ENCODE measurements at places on chromosomes 5 and 9.

DNA sequence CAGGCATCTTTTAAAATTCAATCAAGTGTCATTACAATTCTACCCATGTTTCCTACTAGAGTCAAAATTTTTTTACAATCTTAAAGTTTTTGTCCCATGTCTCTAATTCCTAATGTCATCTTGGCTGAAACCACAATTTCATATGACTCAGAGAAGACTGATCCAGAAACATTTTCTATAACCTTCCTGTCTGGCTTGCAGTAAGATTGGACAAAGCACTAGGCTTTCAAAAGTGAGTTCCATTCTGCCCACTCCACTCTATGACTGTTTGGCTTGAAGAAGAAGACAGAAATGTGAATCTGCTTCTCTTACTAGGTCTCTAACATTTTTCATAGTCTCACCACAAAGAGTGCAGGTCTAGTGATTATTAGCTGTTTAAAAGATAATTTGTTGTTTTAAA is 88.8 kb downstream of the NR3C1 start:
- DNase-seq = no peak

DNA sequence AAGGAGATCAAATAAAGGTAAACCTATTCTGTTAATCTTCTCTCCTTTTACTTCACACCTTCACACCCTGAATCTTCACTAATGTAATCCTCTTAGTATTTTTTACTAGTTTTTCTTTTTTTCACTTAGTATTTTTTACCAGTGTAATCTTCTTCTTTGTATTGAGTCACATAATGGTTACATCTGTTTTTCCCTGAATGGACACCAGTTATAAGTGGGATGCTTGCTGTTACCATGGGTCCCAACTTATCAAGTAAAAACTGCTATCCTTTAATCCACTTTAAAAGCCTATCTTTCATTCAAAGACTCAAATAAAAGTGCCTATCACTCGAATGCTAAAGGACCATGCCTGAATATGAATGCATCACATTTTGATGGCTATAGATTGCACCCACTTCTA is 15.1 kb downstream of the ZFAND5 start:
- DNase-seq = no peak

DNA sequence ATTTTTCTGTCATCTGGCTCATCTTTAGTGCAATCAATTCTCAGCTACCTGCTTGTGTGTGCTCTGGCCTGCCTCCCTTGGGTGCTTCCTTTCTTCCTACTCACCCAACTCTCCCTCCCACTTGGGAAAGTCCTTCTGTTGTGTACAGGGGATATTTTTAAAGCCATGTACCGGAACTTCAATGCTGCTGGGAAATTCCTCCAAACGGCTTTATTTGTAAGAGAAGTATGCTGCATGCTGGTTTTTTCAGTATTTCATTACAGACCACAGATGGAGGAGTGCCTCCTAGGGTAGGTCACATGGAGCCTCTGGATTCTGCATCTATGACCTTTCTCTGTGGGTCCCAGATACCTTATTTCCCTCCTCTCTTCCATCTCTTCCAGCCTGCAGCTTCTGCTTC is 5.4 kb upstream of the HMHB1 start:
- DNase-seq = no peak

GRCh38 chr9:132411091-132411508 is 1.1 kb downstream of the CFAP77 start:
- DNase-seq = peak; percentile 36

DNA sequence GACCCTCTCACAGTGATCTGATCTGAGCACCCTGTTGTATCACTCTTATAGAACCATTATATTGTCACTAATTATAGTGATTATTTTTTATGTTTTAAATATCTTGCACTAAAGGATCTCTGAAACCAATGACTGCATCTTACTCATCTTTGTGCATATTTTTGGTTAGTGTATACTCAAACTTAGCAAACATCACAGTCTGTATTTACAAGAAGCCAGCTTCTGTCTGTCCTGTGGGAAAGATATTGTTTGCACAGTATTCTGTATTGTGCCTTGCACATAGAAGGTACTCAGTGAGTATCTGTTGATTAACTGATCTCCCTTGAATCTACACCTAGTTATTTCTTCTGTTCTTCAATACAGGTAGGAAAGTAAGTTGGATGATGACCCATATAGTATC is 131.5 kb downstream of the PAM start:
- no peak for DNase-seq

GRCh38 chr5:1749346-1750124 is 50.1 kb downstream of the MRPL36 start:
- DNase-seq = no peak

- no peak for DNase-seq
Observed at GRCh38 chr9:124507880-124508423, 753 bp upstream of the NR5A1 start.

DNA sequence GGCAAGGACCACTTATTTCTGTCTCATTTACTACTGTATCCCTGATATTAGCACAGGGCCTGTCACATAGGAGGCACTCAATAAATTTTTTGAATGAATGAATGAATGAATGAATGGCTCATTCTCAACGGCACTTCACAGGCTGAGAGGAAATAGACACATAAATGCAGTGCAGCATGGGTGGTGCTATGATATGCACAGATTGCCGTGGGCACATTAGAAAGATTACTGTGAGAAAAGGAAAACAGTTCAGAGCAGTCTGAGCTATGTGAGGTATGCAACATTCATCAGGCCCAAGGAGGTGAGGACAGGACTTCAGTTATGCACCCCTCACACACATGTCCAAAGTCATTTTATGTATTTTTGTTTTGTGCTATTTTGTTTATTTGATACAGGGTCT is 6.4 kb upstream of the NOL6 start:
- DNase-seq = no peak

DNA sequence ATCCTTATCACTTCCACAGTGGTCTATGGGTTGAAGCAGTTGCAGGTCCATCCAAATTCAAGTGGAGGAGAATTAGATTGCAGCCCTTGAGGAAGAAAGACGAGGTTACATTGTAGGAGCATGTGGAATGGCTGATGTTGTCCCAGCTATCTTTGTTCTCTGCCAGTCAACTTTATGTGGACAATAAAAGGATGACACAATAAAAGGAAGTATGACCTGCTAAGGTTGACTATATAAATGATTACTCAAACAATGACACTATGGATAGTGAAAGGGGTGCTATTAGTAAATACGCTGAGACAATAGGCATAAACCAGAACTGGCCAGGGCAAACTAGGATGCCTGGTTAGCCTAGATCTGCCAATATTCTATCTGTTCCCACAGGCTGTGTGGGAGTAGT is 12.8 kb upstream of the ZNF618 start:
- no peak for DNase-seq

GRCh38 chr5:142641711-142642110 is 44.2 kb downstream of the FGF1 start:
- DNase-seq = no peak

DNA sequence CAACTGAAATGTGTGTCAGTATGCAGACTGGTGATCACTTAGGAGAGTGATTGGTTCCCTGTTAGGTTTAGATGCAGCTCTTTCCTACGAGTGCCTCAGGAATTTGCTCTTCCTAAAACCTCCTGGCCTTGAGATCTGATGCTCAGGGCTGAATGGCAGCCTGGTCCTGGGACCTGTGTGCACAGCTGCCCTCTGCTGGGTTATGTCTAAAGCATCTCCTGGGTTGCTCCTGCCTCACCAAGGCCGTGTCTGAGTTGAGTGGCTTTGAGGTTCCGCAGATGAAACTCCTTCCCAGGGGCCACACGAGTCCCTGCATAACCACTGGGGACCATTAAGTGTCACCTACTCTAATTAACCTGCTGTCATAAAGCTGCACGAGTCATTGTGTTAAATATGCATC is 59.5 kb downstream of the MVB12B start:
- DNase-seq = no peak

DNA sequence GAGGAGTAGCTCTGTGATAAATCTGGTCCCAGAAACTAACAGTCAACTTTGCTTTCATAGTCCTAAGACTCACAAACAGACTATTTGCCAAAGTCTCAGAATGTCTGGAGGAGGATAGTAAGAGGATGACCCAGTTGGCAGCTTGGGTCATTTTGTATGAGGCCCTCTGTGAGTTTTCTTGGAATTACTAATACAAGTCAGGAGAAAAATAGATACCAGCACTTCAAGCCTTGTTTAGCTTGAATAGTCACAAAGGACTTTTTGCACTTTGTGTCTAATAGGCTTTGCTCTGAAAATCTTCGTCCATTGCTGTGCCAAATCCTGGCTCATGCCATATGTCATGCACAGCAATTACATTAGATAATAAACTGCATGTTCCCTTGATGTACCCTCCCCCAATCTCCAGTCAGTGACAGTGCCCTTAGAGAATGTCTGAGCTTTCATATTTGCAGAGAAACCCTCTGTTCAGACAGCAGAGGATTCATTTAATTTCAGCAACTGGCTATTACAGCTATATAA is 612.8 kb downstream of the CSNK1G3 start:
- no peak for DNase-seq

GRCh38 chr5:15669826-15670225 is 169.8 kb downstream of the FBXL7 start:
- no peak for DNase-seq

GRCh38 chr5:170246126-170246870 is 13.5 kb downstream of the C5orf58 start:
- DNase-seq = no peak

DNA sequence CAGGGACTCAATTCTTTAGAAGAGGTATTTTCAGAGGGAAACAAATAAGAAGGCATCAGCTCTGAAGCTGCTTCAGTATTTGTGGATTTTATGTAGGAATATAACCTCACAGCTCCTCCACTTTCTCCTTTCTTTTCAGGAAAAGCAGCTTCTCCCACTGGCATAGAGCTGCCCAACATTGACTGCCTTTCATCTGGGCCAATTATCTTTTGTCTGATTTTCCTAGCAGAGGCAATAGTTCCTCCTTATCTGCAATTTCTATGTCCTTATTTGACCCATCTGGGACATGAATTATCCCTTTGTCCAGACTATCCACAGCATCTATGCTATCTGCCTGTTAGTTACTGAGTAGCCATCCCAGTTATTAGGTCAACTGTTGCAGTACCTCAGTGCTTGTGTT is 1671.2 kb upstream of the ACO1 start:
- DNase-seq = no peak

DNA sequence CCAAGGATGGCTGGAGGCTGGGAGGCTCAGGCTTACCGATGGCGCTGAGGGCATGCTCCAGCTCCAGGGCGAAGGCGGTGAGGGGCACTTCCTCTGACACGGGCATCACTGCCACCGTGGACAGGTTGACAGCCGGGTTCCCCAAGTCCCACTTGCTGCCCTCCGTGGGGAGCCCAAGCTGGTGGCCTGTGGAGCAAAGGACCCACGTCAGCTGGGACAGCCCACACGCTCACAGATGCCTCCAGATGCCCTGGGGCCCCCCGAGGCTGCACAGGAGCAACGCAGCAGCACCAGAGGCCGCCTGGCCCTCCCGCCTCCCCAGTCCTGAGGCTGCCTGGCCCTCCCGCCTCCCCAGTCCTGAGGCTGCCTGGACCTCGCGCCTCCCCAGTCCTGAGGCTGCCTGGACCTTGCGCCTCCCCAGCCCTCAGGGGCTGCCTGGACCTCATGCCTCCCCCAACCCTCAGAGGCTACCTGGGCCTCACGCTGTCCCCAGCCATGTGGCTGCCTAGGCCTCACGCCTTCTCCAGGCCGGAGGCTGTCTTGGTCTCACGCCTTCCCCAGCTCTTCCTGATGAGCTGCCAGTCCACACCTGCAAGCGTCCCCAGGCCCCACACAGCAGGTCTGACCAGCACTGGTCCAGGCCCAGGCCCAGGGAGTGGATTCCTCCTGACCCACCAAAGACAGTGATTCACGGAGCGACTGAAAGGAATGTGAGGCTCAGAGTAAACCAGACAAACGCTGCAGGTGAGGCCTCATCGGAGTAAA is 25.6 kb upstream of the NSMF start:
- no peak for DNase-seq

DNA sequence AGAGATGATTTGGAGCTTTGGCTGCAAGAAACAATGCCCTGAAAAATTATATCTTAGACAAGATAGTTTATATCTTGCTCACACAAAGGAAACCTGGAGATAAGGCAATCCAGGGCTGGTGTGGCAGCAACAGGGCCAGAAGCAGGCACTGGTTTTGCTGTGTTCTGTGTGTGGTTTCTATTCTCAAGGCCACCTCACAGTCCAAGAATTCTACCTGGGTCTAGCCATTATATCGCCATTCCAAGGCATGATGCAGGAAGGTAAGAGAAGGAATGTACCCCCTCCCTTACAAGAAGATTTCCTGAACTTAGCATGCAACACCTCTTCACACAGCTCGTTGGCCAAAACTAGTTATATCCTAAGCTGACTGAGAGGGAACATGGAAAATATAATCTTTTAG is 74.5 kb upstream of the MEGF10 start:
- DNase-seq = no peak

- no peak for DNase-seq
Observed at GRCh38 chr9:72220589-72220988, 71.3 kb downstream of the GDA start.

- DNase-seq = no peak
Observed at GRCh38 chr5:113446358-113446927, 11.7 kb upstream of the TSSK1B start.

GRCh38 chr5:1033606-1034420 is 25.2 kb downstream of the NKD2 start:
- no peak for DNase-seq

DNA sequence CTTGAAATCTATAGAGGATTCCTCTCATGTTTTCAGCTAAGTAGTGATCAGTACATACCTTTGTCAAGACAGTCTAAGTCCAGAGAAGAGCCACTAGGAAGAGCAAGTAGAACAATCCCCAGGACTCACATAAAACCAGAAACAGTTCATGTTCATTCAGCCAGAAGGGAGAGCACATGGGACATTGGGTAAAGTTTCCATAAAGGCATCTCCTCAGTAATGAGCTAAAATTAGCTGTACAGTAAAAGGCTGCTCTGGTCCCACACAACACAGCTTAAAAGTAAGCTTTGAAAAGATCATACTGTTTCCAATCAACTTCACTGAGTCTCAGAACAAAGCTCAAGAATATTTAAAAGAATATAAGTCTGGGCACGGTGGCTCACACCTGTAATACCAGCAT is 32.4 kb downstream of the HOMER1 start:
- DNase-seq = no peak

GRCh38 chr5:39466846-39467245 is 42.1 kb upstream of the DAB2 start:
- DNase-seq = no peak

DNA sequence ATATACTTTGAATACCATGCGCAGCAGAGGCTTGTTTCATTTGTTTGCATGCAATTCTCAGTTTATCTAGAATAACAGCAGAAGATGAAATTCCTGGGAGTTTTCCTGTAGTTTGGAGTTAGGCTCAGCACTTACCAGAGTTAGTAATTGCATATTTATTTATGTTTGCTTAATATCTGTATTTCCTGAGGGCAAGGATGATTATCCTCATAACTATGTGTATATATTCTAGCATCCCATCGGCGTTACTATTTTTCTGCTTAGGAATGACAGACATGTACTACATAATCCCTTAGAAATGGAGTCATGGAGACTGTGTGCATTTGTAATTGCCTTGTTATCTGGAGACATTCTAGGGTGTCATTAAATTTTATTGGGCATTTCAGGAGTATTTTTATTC is 1184.8 kb downstream of the DTWD2 start:
- DNase-seq = no peak

All from stimulated activated CD4-positive, alpha-beta T cell treated with anti-CD3 and anti-CD28 coated beads, Interleukin-1b, Interleukin-23, amount 100 ng/mL, for 1 hour (primary cell).